ENCODE measurements at places on chromosomes 2 and 18.

- DNase-seq, result no peak
Observed at GRCh38 chr2:59232394-59233165, 991.5 kb upstream of the FANCL start.

- DNase-seq, result no peak
Observed at GRCh38 chr2:167595839-167596471, 651.4 kb downstream of the STK39 start.

- no peak for DNase-seq
Observed at GRCh38 chr2:180222644-180223043, 215.5 kb upstream of the CWC22 start.

GRCh38 chr2:138058427-138058826, 94.2 kb downstream of the HNMT start:
- no peak for DNase-seq

DNA sequence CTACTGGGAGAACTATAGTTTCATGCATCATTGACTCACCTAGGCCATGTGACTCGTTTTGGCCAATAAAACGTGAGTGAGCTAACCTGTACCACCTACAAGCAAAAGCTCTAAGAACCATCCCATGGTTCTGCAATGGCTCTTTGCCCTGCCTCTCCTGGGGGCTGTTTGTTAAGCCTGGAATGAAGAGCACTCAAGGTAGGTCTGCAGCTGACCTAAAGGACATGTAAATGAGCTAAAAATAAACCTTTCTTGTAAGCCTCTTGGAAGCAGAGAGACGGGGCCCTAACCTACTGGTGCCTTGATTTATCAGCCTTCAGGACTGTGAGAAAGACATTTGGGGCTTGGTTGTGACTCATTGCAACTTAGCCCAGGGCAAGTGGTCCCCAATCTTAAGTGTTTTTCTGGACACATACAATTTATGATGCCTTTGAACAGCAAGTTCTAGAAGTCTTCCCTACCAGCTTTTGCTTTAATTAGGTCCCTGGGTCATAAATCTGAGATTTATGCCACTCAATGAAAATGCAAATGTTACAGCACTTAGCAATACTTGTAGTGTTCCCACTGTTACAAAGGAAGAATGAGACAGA, 107.4 kb downstream of the OSBPL6 start:
- DNase-seq, result no peak

DNA sequence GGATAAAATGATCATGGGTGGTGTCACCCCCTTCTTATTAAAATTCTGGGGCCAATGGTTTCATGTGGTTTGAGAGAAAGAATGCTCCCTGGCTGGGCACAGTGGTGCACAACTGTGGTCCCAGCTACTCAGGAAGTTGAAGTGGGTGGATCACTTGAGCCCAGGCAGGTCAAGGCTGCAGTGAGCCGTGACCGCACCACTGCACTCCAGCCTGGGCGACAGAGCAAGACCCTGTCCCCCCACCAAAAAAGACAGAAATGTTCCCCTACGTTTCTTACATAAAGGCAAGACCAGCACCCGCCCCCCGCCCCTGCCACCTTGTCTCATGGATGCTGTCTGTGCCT, 53.0 kb upstream of the ID2 start:
- no peak for DNase-seq

- no peak for DNase-seq
Observed at GRCh38 chr2:206915121-206915520, 24.2 kb upstream of the CPO start.

- no peak for DNase-seq
Observed at GRCh38 chr2:46258937-46259776, 38.0 kb upstream of the EPAS1 start.

DNA sequence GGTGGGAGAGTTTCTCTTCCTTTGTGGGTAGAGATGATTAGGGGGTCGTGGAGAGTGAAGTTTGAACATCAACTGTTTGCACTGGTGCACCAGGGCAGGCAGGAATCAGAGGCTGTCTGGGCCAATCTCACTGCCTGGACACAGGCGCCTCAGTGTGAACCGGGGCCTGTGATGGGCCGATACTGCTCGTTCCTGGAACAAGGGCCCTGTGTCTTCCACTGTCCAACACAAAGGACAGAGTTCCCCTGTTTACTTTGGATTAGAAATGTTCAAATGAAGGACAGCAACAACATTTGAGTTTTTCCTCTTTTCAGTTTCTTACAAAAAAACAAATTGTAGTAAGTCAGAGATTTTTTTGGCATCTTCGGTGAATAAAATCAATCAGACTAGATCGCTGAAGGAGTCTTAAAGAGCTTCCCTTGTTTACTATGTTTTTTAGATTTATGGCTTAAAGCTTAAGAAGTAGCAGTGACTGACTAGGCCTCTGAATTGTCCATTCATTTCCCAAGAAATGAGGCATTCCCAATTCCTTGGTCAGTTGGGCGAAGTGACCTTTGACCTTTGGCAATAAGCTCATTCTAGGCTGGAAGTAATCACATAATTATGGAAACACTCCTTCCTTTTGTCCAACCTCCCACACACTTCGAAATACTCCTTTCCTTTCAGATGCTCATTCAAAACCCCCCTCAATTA, 11.6 kb upstream of the TGFA start:
- DNase-seq, result no peak

- no peak for DNase-seq
Observed at GRCh38 chr2:165113414-165113813, 90.4 kb downstream of the SCN3A start.

GRCh38 chr2:84980263-84980983, 9.5 kb downstream of the KCMF1 start:
- DNase-seq, result no peak

DNA sequence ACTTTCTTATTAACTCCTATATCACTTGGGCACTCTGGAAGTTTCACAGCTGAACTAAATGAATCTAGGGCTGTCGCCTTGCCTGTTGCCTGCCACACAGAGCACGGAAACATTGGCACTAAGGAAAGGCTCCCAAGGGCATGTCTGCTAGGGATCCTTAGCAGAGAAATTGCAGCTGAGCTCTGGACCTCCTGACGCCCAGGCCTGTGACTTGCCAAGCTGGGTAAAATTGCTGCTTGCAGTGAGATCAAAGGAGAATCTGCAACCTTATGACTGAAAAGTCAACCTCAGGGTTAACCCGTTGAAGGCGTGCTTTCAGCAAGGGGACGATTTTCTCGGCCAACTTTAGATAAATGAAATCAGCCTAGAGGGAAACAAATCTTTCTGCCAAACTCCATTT, 189.8 kb downstream of the NCK2 start:
- DNase-seq, result no peak
